Mesothelial cell of epicardium (in vitro differentiated cells): ENCODE measurements at places on chromosomes 5 and 9. TPM values are rescaled to one million over a fixed set of nuclear protein-coding genes. Genes with fewer than 3 reads are reported as not detected.

- H3K36me3 ChIP-seq, result no peaks in the 10 kb centered on the region
- H3K4me1 ChIP-seq, result no peaks in the 10 kb centered on the region
- H3K4me3 ChIP-seq, result peak overlapping the region; percentile 63
Measured at GRCh38 chr9:122406070-122406890, 35.5 kb downstream of the PTGS1 start.

DNA sequence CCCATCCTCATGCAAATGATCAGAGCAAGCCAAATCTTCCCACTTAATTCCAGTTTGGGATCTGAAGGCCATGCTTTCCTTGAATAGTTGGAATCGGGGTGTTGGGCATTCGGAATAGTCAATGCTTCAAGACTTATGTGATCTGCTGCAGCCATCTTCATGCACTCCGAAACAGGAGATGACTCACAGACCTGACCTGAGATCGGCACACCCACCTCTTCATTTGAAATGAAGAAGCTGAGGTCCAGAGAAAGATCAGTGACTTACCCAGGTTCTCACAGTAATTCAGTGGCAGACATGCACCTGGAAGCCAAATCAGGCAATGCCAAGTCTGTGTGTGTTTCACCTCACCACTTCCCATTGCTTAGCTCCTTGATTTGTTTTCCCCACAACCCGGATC, 33.0 kb downstream of the FOXD1 start:
- no peak for DNase-seq
- no peak overlapping the region for H3K4me3 ChIP-seq
- no peaks in the 10 kb centered on the region for H3K36me3 ChIP-seq
- no peak overlapping the region for H3K27ac ChIP-seq
- peaks cover 87% of the 10 kb centered on the region for H3K27me3 ChIP-seq

- H3K27me3 ChIP-seq, result peaks cover 86% of the 10 kb centered on the region
- H3K36me3 ChIP-seq, result no peaks in the 10 kb centered on the region
- H3K27ac ChIP-seq, result peak overlapping the region; percentile 79
- no peak for DNase-seq
Measured at GRCh38 chr5:43039471-43040286, 440 bp downstream of the ANXA2R start.

Gene NUP188
- 49.5 to 56.6 TPM (median 51.7 TPM) in 3 replicates for total RNA-seq

Gene DMRT3
- total RNA-seq, result 2.1 to 3.3 TPM (median 2.5 TPM) in 3 replicates
